ENCODE measurements at places on chromosomes 6 and 20.

DNA sequence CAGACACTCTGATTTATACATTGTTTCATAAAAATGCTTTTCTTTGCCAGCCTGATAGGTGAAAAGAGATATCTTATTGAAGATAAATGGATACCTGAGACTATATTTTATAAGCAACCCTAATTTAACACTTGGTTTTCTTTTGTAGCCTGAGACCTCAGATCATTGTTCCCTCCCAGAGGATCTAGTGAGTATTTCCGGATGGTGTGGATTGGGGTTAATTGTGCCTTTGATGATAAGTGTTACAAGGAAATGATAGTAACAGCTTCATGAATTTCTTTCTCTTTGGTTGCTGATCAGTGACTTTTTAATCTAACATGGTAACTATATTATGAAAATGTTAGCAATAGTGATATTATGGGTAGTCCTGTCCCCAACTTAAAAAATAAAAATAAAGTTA, 30.4 kb downstream of the KDM1B start:
- no peak for DNase-seq

GRCh38 chr6:125196613-125197012, 43.0 kb downstream of the TPD52L1 start:
- no peak for DNase-seq

DNA sequence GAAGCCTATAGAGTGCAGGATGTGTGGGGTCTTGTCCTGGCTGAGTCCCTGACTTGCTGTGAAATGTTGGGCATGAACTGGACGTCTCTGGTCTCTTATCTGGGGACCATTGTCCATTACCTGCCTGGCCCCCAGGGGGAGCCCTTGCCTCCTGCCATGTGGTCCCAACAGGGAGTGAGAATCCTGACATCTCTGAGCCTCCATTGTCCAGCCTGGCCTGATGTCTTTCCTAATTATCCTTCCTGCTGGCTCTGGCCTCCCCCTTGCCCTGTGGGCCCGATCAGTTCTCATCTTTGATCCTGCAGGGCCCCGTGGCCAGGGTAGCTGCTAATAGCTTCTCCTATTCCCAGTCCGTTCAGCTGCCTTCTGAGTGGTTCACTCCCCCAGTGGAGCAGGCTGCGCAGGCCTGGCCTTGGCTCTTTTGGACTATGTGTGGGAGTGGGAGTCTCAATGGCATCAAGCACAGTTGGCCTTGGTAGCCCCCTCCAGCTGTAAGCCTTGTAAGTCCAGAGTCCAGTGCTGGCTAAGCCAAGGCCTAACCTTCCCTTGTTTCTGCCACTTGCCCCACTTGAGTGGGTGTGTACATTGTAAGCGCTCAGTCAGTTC, 77.9 kb upstream of the RALY start:
- DNase-seq = peak; percentile 67

DNA sequence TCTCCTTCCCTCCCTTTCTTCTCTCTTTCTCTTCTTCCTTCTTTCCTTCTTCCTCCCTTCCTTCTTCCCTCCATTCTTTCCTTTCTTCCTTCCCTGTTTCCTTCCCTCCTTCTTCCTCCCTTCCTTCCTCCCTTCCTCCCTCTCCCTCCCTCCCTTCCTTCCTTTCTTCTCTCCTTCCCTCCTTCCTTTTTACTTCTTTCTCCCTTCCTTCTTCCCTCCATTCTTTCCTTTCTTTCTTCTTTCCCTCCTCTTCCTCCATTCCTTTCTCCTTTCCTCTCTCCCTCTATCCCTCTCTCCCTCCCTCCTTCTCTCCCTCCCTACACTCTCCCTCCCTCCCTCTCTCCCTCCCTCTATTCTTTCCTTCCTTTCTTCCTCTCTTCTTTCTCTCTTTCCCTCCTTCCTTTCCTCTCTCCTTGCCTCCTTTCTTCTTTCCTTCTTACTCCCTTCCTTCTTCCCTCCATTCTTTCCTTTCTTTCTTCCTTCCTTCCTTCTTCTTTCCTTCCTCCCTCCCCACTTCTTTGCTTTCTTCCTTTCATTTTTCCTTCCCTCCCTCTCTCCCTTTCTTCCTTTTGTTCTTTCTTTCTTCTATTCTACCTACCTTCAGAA, 200.4 kb upstream of the SSTR4 start:
- no peak for DNase-seq

DNA sequence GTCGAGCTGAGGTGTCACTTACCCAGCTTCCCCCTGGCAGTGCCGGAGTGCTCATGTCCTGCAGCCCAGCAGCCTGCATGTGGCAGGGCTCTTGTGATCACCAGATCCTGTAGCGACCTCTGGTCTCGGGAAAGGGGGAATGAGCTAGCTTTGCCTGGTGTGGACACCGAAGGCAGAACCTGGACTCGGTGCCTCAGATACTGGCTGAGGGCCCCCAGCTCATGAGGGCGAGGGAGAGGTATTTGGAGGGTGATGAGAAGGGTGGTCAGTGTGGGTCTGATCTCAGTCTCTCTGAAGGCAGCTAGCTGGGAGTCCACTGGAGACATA, 26.3 kb downstream of the SUN5 start:
- DNase-seq = no peak

GRCh38 chr20:10672624-10673127, 1.1 kb downstream of the JAG1 start:
- DNase-seq = peak; percentile 51

DNA sequence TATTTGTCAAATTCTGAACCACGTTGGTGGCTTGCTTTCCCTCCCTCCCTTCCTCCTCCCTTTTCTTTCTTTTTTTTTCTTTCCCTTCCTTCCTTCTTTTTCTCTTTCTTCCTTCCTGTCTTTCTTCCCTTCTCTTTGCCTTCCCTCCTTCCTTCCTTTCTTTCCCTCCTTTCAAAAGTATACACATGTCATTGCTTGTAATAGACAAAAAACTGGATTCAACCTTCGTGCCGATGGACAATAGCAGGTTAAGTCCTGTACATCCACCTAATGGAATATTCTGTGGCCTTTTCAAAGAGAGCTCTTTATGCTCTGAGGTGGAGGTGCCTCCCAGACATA, 72.2 kb downstream of the BANF2 start:
- no peak for DNase-seq

GRCh38 chr20:59063358-59064213, 21.0 kb upstream of the PRELID3B start:
- DNase-seq = no peak

DNA sequence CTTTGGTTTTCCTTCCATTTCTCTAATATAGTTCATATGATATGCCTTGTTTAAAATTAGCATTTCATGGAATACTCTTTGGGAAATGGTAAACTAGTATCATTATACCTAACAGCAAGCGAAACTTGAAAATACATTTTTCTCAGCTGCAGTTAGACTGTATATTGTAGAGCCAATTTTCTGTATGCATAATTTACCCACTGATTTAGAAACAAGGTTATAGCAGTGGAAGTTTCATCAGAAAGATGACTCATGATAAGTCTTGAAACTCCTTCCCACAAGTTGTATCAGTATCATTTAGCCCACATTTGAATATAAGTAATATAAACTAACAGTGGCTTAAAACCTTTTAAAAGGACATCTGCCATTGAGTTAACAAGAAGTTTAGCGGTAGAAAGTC, 164.8 kb upstream of the BMP5 start:
- DNase-seq = no peak

- DNase-seq = no peak
These were observed 3.3 kb upstream of the TAGAP start for GRCh38 chr6:159047891-159048685.

DNA sequence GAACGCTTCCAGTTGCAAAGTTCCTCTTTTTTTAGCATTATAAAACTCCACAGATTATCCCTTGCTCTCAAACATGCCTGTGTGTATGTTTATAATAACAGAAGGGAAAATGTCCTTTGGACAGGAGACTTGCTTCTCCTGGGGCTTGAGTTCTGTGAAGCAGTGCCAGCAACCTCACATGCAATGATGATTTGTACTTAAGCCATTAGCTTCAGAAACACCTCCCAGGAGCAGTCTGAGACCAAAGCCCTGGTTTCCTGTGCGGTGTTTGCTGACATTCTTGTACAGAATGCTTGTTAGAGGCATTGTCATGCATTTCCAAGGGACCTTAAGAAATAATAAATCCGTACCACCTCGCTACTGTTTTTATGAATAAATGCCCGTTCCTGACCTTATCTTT, 752.8 kb downstream of the CBLN4 start:
- DNase-seq = no peak

DNA sequence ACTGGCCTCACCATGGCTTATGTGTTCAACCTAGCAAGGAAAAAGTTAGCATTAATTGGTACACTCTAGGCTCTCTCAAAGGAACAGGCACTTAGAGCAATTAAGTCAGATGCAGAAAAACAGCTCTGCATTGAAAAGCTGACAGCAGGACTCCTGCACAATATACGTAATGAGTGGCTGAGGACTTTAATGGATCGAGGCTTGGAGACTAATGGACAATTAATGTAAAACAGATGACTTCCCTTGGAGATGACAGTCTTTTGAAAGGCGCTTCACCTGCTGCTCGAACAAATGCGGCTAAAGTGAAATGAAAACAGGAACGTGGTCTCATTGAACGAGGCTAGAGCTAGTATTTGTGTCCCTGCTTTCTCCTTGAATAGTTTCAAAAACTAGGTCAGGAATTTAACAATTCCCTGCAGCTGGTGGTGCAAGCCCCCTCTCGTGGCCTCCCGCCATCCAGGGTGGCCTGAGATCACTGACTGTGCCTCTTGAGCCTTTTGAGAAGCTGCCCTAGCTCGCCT, 137.1 kb downstream of the ELOVL4 start:
- no peak for DNase-seq

GRCh38 chr6:39938773-39939654, 4.8 kb upstream of the MOCS1 start:
- DNase-seq = peak; percentile 43

- no peak for DNase-seq
These were observed 135.3 kb downstream of the CDH4 start for GRCh38 chr20:61387204-61387953.

- DNase-seq = peak; percentile 54
These were observed 827 bp downstream of the E2F3 start for GRCh38 chr6:20402342-20403069.

DNA sequence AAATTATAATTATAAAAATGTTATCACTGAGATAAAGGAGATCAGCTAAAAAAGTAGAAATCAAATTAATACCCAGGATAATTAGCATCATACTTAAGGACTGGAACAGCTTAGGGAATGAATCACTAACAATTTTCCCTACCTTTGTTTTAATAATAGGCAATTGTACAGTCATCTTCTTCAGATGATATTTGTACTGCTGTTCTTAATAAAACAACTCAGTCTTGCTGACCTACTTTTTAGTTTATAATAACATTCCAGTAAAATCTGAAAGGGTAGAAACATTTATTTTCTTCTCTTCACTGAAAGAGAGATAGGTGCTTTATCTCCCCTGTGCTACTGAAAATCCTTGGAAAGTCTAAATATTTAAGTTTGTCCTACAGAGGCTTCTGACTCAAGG, 271.2 kb upstream of the THEMIS start:
- no peak for DNase-seq
